Stimulated activated CD4-positive, alpha-beta T cell treated with anti-CD3 and anti-CD28 coated beads, Interleukin-12 subunit alpha, Interleukin-12 subunit beta, amount 100 ng/mL, for 4 hours (primary cell): ENCODE measurements at places on chromosomes 2 and 18.

DNA sequence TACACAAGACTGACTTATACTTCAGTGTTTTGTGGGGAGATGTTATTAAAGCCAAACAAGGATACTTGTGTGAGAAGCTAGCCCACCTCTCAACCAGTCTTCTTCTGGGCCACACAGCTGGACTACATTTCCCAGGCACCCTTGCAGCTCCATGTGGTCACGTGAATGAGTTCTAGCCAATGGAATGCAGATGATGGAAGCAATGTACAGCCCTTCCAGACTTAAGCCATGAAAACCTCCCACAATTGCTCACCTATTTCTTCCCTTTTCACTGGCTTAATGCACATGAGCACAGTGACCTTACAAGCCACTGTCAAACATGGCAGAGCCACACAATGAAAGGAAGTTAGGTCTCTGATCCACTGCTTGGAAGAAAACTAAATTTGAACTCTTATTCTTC lies 20.4 kb upstream of the FEZ2 start:
- no peak for DNase-seq

DNA sequence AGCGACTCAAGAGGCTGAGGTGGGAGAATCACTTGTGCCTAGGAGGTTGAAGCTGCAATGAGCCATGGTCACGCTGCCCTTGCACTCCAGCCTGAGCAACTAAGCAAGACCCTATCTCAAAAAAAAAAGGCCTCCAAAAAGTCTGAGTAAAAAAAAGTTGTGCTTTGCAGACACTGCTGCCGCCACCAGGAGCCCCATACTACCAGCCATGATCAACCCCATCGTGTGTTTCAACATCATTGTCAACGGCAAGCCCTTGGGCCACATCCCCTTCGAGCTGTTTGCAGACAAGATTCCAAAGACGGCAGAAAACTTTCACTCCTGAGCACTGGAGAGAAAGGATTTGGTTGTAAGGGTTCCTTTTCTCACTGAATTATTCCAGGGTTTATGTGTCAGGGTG lies 137.1 kb downstream of the INO80D start:
- DNase-seq, result no peak

GRCh38 chr2:230124757-230125431 lies 56.2 kb upstream of the SLC16A14 start:
- DNase-seq, result no peak

DNA sequence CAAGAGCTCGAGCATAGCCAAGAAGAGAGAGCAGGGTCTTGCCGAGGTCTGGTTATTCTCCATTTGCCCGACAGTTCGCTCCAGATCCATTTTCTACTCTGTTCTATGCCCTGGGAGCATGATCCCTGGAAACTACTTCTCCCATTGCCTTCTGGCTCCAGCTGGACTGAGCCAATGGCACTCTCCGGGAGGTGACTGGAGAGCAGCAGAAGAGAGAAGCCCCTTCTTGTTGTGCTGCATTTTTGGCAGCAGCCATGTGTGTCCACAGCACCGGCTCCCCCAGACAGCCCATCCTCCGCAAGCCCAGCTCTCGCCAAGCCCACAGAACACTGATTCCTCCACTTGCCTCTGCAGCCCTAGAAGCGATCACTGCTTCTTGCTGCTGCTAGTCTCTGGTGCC lies 345.5 kb downstream of the TNS1 start:
- DNase-seq, result no peak

- DNase-seq, result no peak
Measured at GRCh38 chr2:115400940-115401339, 958.5 kb downstream of the DPP10 start.

DNA sequence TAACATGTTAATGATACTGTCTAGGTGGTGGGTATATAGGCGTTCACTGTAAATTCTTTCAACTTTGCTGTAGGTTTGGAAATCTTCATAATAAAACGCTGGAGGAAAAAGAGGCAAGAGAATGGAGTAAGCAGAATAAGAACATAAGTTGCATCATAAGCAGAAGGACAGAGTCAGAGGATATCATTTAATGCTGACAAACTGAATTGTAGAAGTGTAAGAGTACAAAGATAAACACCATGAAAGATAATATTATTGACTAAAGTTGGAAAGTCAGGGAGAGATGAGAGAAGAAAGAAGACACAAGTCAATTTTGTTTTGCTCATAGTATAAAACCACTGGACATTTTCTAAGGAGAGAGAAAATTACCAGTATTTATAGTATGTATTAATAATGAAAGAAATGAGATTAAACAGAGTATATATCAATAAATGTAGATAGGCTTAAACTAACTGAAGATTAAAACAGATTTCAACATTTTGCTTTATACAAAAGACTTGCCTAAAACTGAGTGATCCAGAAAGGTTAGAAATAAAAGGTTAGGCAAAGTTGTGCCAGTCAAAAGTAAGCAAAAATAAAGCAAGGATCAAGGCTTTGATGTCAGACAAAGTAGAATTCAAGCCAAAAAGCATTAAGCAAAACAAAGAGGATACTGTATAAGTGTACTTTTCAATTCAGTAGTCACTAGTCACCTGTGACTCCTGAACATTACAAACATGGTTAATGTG lies 42.4 kb upstream of the VIT start:
- no peak for DNase-seq

DNA sequence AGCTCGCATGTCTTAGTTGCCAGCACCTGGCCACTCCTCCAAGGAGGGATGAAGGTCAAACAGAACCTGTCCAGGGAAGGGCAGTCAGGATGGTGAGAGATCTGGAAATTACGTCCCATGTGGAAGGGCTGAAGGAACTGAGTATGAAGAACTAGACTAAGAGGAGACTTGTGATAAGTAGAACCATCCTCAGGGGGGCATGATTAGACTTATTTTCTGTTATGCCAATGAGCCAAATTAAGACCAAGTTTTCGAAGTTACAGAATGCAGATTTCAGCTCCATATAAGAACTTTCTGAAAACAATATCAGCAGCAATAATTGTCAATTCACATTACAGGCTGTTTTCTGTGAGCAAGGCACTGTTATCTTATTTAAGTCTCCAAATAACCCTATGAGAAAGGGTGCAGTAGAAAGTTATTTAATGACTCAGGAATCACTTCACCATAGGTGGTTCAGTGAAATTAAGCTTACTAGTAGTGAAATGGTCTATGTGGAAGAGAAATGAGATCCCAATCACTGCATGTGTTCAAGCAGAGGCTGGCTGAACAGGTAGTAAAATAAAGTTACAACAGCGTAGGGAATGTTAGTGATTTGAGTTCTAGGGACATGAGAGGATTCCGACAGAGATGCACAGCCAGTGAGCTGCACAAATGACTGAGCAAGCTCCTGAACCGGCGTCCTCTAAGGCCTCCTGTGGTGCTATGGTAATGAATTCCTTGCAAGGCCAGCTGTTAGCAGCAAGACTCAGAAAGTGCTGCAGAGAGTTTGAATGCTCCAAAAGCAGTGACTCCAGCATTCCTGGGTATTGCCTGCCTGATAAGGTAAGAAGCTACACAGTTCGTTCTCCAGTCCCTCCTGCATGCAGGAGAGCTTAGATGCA lies 4.5 kb upstream of the DYM start:
- no peak for DNase-seq

- no peak for DNase-seq
Measured at GRCh38 chr2:20674974-20675679, 8.2 kb downstream of the GDF7 start.

DNA sequence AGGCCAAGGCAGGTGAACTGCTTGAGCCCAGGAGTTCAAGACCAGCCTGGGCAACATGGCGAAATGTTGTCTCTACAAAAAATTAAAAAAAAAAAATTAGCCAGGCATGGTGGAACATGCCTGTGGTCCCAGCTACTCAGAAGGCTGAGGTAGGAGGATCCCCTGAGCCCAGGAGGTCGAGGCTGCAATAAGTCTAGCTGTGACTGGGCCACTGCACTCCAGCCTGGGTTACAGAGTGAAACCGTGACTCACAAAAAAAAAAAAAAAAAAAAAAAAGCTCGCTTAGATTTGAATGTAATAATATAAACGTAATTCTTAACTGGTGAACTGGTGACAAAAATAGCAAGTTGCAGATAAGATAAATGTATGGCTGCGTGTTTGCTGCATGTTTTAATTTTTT lies 56.5 kb downstream of the TFCP2L1 start:
- no peak for DNase-seq
